ENCODE measurements at places on chromosomes 3 and 15. TPM values are rescaled to one million over a fixed set of nuclear protein-coding genes. Genes with fewer than 3 reads are reported as not detected.

GRCh38 chr3:139674571-139675260 is 3.1 kb downstream of the NMNAT3 start:
- DNase-seq, result no peak

Gene RASGRP1
- total RNA-seq, result under 0.01 TPM

- DNase-seq, result no peak
These were observed 41.9 kb downstream of the GPD1L start for GRCh38 chr3:32148351-32148750.

DNA sequence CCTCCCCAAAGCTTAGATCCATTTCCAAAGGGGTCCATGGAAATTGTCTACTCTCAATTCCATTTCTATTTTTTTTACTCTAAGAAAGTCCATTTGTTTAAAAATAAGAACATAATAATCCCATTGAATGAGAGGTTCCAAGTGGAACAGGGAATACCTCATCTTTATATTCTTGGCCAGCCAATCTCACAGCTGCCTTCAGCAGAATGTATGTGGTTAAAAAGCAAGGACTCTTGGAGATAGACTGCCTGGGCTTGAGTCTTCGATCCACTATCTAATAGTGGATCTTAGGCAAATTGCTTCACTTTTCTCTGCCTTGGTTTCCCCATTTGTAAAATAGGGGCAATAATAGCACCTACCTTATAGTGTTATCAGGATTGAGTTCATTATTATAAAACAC is 24.5 kb upstream of the CAPN7 start:
- no peak for DNase-seq

Gene TUSC7
- total RNA-seq, result not detected

- no peak for DNase-seq
These were observed 528.8 kb downstream of the SHQ1 start for GRCh38 chr3:72319194-72320094.

DNA sequence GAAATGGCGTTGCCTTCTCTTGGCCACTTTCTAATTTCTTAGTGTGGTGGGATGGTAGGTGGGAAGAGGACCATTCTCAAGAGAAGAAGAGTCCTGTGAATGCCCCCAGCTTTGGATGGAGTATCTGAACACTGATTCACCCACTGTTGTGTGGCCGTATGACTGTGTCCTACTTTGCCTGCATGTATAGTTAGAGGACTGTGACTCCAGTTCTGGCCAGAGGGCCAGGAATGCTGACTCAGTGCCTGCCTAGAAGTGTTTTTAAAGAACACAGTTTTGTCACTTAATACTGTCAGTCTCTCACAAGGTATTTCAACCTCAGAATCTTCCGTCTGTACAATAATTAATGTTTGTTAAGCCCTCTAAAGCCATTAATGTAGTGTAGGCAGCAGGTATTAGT is 2.1 kb downstream of the SEC61A1 start:
- DNase-seq, result no peak

GRCh38 chr15:64058279-64058678 is 12.0 kb upstream of the DAPK2 start:
- DNase-seq, result no peak

Gene SPTBN5
- 0.51 TPM for total RNA-seq

DNA sequence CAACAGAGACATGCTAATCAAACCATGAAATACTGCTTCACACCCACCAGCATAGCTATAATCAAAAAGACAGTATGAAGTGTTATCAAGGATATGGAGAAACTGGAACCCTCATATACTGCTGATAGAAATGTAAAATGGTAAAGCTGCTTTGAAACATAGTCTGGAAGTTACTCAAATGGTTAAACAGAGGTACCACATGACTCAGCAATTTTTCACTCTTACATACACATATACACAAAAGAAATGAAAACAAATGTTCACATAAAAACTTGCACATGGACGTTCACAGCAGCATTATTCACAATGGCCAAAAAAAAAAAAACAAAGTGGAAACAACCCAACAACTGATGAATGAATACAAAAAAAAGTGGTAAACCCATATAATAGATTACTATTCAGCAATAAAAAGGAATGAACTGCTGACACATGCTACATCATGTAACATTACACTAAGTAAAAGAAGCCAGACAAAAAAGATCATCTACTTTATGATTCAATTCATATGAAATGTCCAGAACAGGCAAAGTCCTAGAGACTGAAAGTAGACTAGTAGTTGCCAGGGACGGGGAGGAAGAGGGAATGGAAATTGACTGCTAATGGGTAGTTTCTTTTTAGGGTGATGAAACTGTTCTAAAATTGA is 23.2 kb downstream of the ZNF148 start:
- DNase-seq, result no peak

DNA sequence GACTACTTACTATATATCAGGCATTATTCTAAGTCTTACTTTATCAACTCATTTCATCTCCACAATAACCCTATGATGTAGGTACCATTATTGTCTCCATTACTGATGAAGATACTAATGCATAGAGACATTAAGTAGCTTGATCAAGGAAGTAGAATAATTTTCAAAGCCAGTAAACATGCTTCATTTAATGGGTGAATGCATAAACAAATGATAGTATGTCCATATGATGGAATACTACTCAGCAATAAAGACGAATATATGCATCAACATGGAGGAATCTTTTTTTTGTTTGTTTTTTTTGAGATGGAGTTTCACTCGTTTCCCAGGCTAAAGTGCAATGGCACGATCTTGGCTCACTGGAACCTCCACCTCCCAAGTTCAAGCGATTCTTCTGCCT is 184.9 kb downstream of the FMN1 start:
- DNase-seq, result no peak

Gene OR5K2
- not detected for total RNA-seq

GRCh38 chr3:44396200-44397171 is 57.9 kb downstream of the TCAIM start:
- no peak for DNase-seq
